ENCODE measurements at places on chromosomes 7 and 10.

- no peak for DNase-seq
Measured at GRCh38 chr10:75432176-75432575, 752 bp downstream of the LRMDA start.

GRCh38 chr7:96832092-96832662 lies 122.5 kb upstream of the SEM1 start:
- DNase-seq: no peak

GRCh38 chr10:98296524-98296923 lies 28.5 kb upstream of the LOXL4 start:
- no peak for DNase-seq

DNA sequence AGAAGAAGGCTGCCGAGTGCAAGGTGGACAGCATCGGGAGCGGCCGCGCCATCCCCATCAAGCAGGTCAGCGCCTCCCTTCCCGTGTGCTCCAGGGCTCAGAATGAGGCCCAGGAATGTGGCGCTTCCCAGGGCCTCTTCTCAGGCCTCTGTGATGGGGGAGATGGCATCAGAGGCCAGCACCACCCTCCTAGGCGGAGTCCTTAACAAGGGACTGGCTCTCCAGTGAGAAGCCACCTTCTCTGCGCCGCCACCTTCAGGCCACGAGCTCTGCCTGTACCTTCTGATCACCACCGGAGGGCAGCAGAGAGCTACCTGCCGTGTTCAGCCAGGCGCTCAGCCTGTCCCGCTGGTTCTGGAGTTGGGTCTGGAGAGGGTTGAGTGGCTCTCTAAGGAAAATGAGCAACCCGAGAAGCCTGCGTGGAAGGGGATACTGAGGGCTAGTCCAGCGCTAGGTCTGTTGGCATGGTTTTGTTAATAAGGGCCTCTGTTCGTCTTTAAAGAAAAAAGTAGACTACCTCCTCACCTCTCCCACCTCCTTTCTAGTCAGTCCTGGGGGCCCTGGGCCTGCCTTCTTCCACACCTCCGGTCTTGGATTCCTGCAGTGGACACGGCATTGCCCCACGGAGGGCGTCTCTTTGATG lies 37.7 kb downstream of the AGAP3 start:
- DNase-seq: peak; percentile 82

DNA sequence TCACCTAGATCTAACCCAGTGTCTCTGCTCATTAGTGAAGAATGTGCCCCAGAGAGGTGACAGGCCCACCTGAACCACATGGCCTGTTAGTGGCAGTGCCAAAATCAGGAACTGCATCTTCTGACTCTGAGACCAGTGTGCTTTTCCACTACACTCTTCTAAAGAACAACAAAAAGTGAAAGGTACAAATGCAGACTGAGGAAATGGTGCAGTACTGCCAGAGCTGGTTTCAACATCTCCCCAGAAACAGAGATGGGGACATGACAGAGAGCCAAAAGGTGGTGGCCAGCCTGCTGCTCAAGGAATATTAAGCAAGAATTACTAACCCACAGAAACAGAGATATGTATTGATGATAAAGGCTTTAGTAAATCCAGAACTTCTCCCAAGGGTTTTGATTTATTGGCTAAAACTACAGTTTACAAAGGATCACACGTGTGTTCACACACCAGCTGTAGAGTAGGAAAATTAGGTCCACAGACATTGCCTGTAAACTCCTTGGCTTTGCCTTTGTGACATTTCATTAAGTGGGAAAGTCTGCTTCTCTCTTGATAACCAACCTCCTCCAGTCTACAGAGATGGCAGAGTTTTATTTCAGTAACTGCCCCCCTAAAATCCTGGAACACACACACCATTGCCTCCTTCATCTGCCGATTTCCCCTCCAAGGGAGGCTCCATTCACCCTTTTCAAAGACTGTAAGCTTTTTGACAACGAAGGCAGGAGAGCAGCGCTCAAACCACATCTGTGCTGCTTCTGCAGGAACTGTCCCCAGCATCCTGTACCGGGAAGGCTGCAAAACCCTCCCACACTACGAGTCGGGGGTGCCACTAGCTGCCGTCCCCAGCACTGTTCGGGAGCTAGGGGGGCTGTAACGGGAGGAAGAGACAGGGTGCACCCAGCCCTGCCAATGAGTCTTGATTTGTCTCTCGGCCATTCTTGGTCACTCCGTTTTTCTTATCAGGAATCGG lies 29.8 kb downstream of the GSDME start:
- peak; percentile 39 for DNase-seq

GRCh38 chr10:62681211-62681940 lies 123.1 kb upstream of the ADO start:
- DNase-seq: peak; percentile 48

DNA sequence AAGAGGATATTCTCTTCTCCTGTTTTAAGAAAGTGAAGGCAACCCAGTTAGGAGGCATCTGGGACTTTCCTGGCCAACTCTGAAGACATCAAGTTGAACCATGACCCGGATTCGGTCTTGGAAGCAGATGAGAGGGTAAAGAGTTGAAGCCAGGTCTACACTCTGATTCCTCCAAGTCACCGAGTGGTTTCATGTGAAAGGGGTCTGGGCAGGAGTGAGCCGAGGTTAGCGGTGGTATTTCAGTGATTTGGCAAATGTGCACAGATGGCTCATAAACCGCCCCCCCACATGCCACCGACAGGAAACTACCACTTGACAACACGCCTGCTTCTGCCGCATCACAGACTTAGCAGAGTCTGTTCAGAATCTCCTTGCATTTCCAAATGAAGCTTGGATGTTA lies 11.4 kb upstream of the REPIN1 start:
- DNase-seq: peak; percentile 69

DNA sequence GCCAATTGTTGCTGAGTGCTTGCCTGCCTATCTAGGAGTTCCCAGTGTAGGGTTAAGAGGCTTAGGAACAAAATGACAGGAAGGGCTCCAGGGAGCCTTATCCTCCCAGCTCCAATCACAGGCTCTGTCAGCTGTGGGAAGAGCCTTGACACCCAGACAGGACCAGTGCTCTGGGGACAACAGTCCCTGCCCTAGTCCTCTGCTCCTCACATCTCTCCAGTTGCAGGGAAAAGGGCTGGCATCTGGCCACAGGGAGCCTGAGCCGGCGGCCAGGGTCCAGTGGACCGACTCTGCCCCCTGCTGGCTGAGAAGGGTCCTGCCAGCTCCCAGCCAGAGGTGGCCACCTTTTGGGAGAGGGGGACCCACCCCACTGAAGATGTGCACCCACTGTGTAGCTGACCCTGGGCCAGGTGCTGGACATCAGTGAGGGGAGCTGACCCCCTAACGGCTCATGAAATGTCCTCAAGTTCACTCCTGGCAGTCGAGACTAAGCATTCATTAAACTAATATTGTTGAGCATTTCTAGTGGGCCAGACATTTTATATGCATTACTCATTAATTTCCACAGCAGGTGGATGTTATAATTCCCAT lies 17.6 kb downstream of the DNAJB12 start:
- peak; percentile 29 for DNase-seq

- no peak for DNase-seq
Measured at GRCh38 chr10:125415006-125415633, 254.8 kb upstream of the CTBP2 start.

GRCh38 chr10:113128450-113129070 lies 178.5 kb downstream of the TCF7L2 start:
- no peak for DNase-seq

- peak; percentile 62 for DNase-seq
Measured at GRCh38 chr10:6543431-6544005, 36.6 kb downstream of the PRKCQ start.

DNA sequence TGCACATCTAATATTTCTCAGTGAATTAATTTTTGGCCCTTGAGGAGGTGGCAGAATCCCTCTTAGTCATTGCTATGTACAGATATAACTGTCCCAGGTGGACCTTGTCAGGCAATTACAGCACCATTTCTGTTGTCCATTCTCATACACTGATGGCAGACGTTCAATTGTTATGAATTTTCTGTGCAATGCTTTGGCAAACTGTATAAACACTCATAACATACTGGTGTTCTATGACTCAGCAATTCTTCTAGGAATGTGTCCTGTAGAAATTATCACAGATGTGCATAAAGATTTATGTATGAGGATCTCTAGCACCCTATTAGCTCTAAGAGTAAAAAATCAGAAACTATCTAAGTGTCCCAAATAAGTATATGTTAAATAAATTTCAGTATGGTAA lies 80.8 kb downstream of the DNAJB9 start:
- DNase-seq: no peak

DNA sequence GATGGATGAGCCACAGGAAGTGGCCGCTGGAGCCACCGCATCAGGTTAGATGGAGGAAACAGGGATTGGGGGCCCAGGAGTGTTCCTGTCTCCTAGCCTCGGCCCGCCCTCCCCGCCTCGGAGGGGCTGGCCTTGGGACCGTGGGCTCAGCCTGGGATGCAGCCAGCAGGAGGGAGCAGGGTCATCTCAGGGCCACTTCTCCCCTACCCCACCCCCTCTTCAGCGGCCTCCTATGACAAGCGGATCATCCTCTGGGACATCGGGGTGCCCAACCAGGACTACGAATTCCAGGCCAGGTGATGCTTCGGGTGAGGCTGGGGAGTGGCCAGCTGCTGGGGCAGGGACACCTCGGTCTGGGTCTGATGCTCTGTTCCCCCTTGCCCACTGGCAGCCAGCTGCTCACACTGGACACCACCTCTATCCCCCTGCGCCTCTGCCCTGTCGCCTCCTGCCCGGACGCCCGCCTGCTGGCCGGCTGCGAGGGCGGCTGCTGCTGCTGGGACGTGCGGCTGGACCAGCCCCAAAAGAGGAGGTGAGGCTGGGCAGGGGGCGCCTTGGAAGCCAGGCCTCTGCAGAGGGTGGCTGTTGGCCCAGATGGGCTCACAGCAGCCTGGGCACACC lies 4.7 kb downstream of the LRWD1 start:
- DNase-seq: peak; percentile 4

GRCh38 chr7:100694098-100694745 lies at the start of gene GIGYF1:
GIGYF1 (minus strand) TSS chr7:100694250; CDS start chr7:100688238, 6,012 bp downstream.
- peak; percentile 57 for DNase-seq

GRCh38 chr7:100865938-100866728 lies 1.1 kb upstream of the TRIP6 start:
- no peak for DNase-seq

GRCh38 chr10:103859161-103860086 lies 4.0 kb upstream of the SH3PXD2A start:
- DNase-seq: peak; percentile 71

- DNase-seq: no peak
Measured at GRCh38 chr7:105990141-105990540, 27.1 kb downstream of the CDHR3 start.

GRCh38 chr10:96578022-96578421 lies 8.8 kb downstream of the TM9SF3 start:
- DNase-seq: no peak

DNA sequence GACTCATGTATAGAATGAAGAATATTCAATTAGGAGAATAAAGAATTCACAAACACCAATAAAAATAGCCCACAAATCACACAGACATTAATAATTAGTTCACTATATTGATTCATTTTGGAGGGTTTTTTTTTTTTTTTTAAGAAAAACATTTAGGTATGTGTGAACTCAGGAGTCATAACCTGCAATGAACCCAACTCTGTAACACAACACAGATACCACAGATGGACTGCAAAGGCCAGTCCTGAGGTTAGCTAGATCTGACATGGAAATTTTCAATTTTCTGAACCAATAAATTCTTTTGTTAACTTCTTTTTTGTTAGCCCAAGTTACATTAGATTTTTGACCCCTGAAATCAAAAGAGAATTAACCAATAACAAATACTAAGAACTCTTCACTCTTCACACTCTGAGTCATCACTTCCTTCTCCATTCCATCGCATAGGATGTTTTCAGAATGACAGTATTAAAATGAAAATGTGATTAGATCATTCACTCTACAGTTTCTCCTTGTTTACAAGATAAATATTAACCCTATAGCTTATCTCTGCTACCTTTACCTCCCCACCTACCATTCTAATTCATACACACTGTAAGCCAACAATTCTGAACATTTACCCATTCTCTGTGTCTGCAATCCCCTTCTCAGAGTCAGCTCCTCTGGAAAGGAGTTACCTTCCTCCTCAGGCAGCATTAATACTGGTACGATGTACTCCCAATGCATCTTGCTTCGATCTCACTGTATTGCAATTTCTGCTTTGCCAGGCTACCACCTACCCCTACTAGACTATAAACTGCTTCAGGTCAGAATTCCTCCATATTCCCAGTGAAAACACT lies 141.5 kb downstream of the LRRN3 start:
- no peak for DNase-seq

GRCh38 chr7:6446838-6447580 lies 745 bp downstream of the DAGLB start:
- DNase-seq: peak; percentile 49

DNA sequence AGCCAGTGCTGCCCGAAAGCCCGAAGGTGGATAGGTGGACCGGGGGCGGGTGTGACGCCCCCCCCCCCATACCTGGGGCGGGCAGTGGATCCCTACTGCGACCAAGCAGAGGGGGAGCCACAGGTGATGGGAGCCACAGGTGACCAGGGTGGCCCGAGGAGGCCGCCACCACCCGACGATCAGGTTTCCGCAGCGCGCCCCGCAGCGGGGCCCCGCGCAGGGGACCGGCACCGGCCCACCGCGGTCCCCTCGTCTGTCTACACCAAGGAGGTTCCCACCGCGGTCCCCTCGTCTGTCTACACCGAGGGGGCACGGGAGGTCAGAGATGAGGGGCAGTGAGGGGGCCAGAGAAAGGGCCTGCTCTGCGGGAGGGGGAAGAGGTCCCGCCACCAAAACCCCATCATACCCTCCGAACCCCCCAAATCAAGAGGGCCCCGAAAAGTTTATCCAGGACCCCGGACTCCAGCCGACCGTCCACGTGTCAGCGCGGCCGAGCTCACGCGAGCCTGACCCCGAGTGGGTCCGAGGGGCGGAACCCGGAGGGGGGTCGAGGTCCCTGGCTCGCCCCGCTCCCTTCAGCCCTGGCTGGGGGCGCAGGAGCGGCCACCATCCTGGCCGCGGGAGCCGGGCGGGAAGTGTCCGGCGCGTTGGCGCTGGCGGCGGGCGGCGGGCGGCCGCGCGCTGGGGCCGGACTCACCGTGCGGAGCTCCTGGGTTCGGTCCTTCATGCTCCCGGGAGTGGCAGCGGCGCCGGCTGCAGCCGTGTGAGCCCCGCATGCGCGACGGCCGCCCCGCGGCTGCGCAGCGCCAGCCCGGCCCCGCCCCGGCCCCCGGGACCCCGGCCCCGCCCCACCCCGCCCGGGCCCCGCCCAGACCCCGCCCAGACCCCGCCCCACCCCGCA lies at the start of gene STX1A:
STX1A (minus strand) TSS at position 765 of the 901 bp plus-strand sequence; CDS start at position 727, 38 bp downstream.
- peak; percentile 75 for DNase-seq

DNA sequence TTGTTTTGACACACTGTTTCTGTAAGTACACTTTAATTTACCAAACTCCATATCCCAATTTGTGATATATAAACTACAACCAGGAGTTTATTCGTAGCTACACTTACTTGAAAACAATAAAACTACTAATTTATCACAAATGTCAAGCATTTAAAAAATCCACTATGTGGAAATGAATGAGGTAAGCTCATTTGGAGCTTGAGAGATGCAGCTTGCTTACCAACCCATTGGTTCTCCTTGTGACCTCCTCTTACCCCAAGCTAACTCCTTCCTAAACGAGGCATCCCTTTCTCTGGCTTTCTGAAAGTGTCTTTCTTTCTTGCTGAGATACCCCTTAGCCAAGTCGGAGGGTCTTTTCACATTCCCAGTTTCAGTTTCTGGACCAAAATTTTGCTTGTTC lies 2.5 kb downstream of the OR6V1 start:
- no peak for DNase-seq

- DNase-seq: no peak
Measured at GRCh38 chr7:127885222-127885772, 145.9 kb downstream of the LRRC4 start.

All from MM.1S (cell line).